ENCODE measurements at places on chromosomes 12 and 14.

- H3K27me3 ChIP-seq = peaks cover 17% of the 10 kb centered on the region
- H3K27ac ChIP-seq = no peak overlapping the region
- H3K4me1 ChIP-seq = no peaks in the 10 kb centered on the region
- H3K4me3 ChIP-seq = no peak overlapping the region
- no peak for DNase-seq
Observed at GRCh38 chr14:88140874-88141273, 135.9 kb downstream of the GPR65 start.

GRCh38 chr14:105068818-105069217 is 3.6 kb upstream of the GPR132 start:
- H3K36me3 ChIP-seq = no peaks in the 10 kb centered on the region
- H3K4me1 ChIP-seq = peaks cover 6% of the 10 kb centered on the region
- H3K4me3 ChIP-seq = no peak overlapping the region
- H3K27me3 ChIP-seq = peaks cover 12% of the 10 kb centered on the region

GRCh38 chr12:29990971-29991370 is 207.2 kb upstream of the TMTC1 start:
- no peak overlapping the region for H3K27ac ChIP-seq
- no peaks in the 10 kb centered on the region for H3K27me3 ChIP-seq
- H3K4me3 ChIP-seq = no peak overlapping the region
- no peak for DNase-seq
- peaks cover 5% of the 10 kb centered on the region for H3K4me1 ChIP-seq

DNA sequence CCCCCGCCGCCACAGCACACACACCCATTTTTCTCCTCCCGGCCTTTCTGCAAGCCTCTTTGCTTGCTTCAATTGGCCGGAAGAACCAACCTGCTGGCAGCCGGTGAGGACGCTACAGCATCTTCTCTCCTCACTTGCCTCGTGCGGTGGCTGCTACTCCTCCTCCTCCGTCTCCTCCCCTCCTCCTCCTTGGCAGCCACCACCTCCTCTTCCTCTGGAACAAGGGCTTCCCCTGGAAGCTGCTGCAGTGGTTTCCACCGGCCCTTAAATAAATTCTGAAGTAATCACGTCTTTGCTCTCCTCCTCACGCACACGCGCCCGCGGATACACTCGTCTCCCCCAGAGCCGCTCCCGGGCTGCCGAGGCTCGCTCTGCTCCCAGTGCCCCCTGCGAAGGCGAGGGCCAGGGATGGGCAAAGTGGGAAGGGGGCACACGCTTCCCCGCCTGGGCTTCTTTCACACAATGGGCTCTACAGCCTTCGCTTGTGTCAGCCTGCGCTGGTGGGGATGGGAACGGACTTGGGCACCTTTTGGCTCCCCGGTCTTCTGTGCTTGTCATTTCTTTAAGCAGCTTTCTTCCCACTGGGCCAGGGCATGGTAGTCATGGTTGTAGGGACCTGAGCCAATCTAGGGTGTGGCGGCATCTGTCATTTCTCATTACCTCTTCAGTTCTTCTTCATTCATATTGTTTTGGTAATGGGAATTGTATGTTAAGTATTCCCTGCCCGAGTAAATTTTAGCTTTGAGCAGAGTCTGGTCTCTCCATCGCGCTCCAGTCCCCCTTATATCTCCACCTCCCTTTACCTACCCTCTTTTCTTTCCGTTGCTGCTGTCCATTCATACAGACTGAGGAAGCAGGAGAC is at the start of gene PPFIA2:
TSS of gene PPFIA2 (minus strand) at position 161 of the 862 bp plus-strand sequence.
- no peak within 1 kb of the TSS for H3K27ac ChIP-seq
- peaks cover 6% of the 10 kb centered on the region for H3K4me1 ChIP-seq
- no peaks in the 10 kb centered on the region for H3K36me3 ChIP-seq
- peaks cover 56% of the 10 kb centered on the region for H3K27me3 ChIP-seq

- no peak overlapping the region for H3K27ac ChIP-seq
- no peak overlapping the region for H3K4me3 ChIP-seq
- H3K4me1 ChIP-seq = no peaks in the 10 kb centered on the region
- H3K36me3 ChIP-seq = no peaks in the 10 kb centered on the region
- H3K27me3 ChIP-seq = peaks cover 3% of the 10 kb centered on the region
Observed at GRCh38 chr12:131074221-131075083, 120.7 kb downstream of the ADGRD1 start.

GRCh38 chr12:94261119-94261518 is 112.7 kb downstream of the PLXNC1 start:
- DNase-seq = no peak
- no peaks in the 10 kb centered on the region for H3K27me3 ChIP-seq
- H3K4me1 ChIP-seq = peaks cover 14% of the 10 kb centered on the region
- no peak overlapping the region for H3K4me3 ChIP-seq
- no peak overlapping the region for H3K27ac ChIP-seq

DNA sequence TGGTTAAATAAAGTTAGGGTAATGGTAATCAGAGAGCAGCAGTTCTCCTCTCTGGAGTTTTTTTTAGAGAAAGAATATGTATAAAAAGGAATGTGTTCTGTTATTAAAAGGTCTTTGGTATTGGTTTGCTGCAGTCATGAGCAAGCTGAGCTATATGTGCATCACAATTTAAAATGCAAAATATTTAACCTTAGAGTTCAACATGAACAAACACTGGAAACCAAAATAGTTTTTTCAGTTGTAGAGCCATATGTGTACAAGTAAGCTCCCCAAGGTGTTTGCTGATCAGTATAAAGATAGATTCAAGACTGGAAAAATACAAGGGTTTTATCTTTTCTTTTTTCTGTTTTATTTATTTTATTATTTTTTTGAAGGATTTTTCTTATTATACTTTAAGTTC is 245.0 kb downstream of the NUBPL start:
- H3K36me3 ChIP-seq = peaks cover 5% of the 10 kb centered on the region
- H3K27ac ChIP-seq = no peak overlapping the region
- no peaks in the 10 kb centered on the region for H3K27me3 ChIP-seq
- no peaks in the 10 kb centered on the region for H3K4me1 ChIP-seq
- no peak overlapping the region for H3K4me3 ChIP-seq

DNA sequence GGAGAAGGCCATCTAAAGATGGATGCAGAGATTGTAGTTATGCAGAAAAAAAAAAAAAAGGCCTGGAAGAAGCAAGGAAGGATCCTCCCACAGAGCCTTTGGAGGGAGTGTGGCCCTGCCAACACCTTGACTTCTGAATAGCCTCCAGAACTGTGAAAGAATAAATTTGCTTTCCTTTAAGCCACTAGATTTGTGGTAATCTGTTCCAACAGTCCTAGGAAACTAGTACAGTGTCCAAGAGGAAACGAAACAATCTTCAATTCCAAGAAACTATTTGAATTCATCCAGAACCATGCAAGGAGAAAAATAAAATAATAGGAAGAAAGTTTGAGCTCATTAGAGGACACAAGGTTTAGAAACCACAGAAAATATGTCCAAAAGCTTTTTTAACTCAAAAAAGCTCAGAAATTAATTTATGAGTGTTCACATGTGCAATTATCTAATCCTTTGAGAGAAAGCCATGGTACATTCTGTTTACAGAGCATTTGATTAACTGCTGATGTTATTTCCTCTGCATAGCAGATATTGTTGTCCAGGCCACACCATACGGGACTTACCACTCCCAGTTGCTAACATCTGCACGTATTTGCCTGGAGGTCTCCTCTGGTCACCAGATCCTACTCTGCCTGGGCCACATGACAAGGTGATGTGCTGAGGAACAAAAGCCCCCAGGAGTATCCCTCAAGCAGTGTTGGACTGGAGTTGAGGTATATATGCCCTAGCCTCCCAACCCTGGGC is 30.0 kb upstream of the STAB2 start:
- peaks cover 2% of the 10 kb centered on the region for H3K4me1 ChIP-seq
- no peak overlapping the region for H3K27ac ChIP-seq
- DNase-seq = no peak
- peaks cover 43% of the 10 kb centered on the region for H3K27me3 ChIP-seq

- H3K4me3 ChIP-seq = no peak overlapping the region
- no peaks in the 10 kb centered on the region for H3K27me3 ChIP-seq
- H3K4me1 ChIP-seq = peaks cover 21% of the 10 kb centered on the region
- H3K27ac ChIP-seq = no peak overlapping the region
- no peak for DNase-seq
Observed at GRCh38 chr12:93025145-93026103, 96.3 kb upstream of the EEA1 start.

DNA sequence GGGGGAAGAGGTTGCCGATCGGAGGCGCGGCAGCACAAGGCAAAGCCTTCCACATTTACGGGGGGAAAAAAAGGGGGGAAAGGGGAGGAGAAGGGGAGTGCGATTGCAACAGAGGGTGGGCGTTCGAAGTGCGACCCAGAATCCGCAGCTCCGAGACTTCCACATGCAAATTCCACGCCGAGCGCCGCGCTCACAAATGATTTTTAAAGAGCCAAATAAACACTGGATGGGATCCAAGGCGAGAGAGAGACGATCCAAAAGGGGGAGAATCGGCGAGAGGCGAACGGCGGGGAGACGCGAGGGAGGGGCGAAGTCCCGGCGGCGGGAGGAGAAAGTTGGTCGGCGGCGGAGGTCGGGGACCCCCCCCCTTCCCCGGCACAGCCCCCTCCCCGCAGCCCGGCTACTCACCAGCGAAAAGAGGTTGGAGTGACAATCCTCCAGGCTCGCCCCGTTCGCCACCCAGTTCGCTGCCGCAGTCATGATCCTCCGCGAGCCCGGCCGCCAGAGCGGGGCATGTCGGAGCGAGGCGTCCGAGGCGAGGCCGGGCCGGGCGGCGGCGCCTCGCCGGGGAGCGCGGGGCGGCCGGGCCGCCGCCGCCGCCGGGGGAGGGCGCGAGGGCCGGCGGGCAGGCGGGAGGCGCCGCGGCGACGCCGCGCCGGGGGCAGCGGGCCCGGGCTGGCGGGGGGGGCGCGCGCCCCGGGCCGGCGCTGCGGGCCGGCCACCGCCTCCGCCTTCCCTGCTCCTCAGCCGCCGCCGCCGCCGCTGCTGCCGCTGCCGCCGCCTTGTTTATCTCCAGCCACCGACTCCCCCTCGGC is 634 bp downstream of the MED13L start:
- H3K4me3 ChIP-seq = peak overlapping the region; percentile 96
- peaks cover 26% of the 10 kb centered on the region for H3K4me1 ChIP-seq
- H3K27me3 ChIP-seq = no peaks in the 10 kb centered on the region
- H3K27ac ChIP-seq = peak overlapping the region; percentile 98

DNA sequence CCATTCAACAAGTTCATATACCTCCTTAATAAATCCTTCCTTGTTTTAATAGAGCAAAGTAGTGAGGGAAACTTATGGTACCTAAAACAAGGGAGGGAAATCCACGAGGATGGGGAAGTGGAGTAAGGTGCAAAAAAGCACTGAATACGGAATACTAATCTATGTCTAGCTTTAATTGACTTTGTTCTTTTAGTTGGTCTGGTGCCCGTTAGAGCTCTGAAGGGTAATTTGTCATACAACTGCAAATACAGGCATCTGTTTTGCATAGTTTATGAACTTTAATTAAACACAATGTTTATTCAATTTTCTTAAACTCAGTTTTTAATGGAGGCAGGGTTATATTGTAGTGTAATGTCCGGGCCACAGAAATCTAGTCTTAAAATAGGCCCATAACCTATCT is 67.0 kb downstream of the E2F7 start:
- H3K4me3 ChIP-seq = no peak overlapping the region
- peaks cover 2% of the 10 kb centered on the region for H3K27me3 ChIP-seq

DNA sequence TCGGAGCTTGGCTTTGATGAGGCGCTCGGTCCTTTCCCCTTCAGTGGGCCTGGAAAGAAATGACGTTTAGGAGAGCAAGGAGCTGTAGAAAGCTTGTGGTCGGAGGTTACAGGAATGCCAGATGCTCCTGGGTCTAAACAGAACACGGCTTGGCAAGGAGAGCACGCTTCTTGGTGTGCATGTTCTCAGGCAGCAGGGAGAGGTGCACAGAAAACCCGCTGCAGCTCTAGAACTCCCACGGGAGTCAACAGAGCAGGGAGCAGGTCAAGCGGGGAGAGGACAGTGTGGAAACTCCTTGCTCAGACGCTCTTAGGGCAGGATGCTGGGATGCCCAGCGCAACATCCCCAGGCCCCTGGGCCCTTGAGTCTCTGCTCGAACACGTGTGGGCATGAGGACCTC is 51.0 kb downstream of the SSH1 start:
- H3K36me3 ChIP-seq = peaks cover 10% of the 10 kb centered on the region
- DNase-seq = no peak
- H3K27ac ChIP-seq = peak overlapping the region; percentile 35

GRCh38 chr12:50287271-50287670 is 4.0 kb upstream of the LIMA1 start:
- H3K27me3 ChIP-seq = no peaks in the 10 kb centered on the region
- H3K27ac ChIP-seq = no peak overlapping the region
- DNase-seq = no peak
- H3K4me1 ChIP-seq = peaks cover 14% of the 10 kb centered on the region
- no peak overlapping the region for H3K4me3 ChIP-seq

DNA sequence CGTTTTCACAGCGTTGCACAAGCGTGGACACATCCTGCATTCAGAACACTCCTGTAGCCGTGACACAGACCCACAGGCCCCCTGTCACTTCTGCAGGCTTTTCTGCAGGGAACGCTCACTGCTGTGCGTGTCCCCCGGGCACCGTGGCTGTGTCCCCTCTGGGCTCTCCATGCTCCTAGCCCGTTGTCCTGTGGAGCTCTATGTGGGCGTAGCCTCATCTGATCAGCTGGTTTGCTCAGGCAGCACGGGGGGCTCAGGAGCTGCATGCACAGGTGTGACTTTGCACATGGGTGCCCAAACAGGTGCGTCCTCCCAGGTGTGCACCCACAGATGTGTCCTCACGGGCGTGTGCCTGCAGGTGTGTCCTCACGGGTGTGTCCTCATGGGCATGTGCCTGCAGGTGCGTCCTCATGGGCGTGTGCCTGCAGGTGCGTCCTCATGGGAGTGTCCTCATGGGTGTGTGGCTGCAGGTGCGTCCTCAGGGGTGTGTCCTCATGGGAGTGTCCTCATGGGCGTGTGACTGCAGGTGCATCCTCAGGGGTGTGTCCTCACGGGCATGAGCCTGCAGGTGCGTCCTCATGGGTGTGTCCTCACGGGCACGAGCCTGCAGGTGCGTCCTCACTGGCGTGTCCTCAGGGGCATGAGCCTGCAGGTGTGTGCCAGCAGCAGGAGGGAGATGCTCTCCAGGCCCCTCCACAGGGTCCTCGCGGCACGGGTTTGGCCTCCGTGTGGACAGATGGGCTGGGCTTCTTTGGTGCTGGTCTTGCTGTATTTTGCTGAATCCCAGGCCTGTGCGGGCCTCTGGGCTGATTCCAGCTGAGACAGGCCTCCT is 17.5 kb downstream of the MTA1 start:
- H3K4me1 ChIP-seq = no peaks in the 10 kb centered on the region
- no peak overlapping the region for H3K4me3 ChIP-seq
- peaks cover 12% of the 10 kb centered on the region for H3K36me3 ChIP-seq
- no peaks in the 10 kb centered on the region for H3K27me3 ChIP-seq
- DNase-seq = no peak

GRCh38 chr14:79332504-79333197 is 878.7 kb downstream of the DIO2 start:
- peaks cover 3% of the 10 kb centered on the region for H3K36me3 ChIP-seq
- peaks cover 5% of the 10 kb centered on the region for H3K4me1 ChIP-seq
- no peak overlapping the region for H3K4me3 ChIP-seq
- DNase-seq = no peak

- peaks cover 2% of the 10 kb centered on the region for H3K4me1 ChIP-seq
- peaks cover 21% of the 10 kb centered on the region for H3K36me3 ChIP-seq
- H3K27ac ChIP-seq = no peak overlapping the region
- DNase-seq = no peak
- H3K4me3 ChIP-seq = no peak overlapping the region
Observed at GRCh38 chr12:57529831-57530230, 7.2 kb downstream of the MBD6 start.

GRCh38 chr14:50070840-50071548 is 45.4 kb downstream of the VCPKMT start:
- no peak overlapping the region for H3K4me3 ChIP-seq
